ENCODE measurements at places on chromosomes 11 and 22.

GRCh38 chr11:101323997-101324396 lies 194.4 kb upstream of the PGR start:
- no peak for DNase-seq

DNA sequence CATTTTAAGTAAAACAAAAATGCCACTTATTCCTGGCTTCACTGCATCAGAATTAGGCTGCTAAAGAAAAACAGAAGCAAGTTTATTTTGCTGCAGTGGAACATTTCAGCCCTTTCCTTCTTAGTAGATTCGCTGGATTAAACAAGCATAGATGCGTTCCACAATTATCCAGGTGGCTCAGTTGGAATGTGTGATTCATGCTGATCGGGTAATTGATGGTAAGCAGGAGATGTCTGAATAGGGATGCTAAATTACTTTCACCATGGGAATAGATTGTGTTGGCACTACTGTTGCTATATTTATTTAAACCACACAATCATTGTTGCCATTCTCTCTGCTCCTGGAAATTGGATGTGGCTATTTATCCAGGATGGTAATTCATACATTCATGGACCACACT lies 440.1 kb upstream of the DDI1 start:
- DNase-seq = no peak

- peak; percentile 38 for DNase-seq
These were observed 9.9 kb downstream of the STK33 start for GRCh38 chr11:8584082-8584481.

DNA sequence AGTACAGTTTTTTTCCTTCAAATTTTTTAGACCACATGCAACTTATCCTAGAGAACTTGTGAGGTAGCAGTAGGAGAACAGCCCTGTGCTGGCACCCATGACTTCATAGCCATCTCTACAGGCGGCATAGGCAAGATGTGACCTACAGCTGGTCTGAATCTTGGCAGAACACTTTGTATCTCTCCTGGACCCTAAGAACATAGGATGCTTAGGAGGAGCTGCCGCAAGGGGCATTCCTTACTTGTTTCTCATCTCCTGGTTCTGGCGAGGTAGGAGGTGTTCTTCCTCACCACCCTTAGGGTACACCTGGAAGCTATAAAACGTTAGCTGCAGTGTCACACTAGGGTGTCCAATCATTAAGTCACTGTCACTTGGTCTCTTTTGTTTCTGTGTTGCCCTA lies 16.4 kb downstream of the CWC15 start:
- DNase-seq = no peak

- no peak for DNase-seq
These were observed at the start of gene MS4A14 for GRCh38 chr11:60396382-60396781. Gene MS4A14 (plus strand): TSS chr11:60396459. CDS start chr11:60396579, 120 bp downstream.

DNA sequence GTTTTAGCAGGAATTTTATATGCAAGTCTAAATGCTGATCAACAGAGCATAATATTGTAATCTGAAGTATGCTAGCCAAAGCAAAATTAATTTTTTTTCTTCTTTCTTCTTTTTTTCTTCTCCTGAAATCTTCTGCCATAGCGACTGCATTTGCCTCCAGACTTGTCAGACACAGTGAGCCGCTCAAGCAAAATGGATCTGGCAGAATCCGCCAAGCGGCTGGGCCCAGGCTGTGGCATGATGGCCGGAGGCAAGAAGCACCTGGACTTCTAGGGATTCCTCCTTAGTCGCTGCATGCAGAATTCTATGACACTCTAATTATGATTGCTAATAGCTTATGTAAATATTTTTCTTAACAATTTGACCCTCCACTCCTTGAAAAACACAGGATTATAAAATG lies 27.9 kb downstream of the PAX6 start:
- no peak for DNase-seq

DNA sequence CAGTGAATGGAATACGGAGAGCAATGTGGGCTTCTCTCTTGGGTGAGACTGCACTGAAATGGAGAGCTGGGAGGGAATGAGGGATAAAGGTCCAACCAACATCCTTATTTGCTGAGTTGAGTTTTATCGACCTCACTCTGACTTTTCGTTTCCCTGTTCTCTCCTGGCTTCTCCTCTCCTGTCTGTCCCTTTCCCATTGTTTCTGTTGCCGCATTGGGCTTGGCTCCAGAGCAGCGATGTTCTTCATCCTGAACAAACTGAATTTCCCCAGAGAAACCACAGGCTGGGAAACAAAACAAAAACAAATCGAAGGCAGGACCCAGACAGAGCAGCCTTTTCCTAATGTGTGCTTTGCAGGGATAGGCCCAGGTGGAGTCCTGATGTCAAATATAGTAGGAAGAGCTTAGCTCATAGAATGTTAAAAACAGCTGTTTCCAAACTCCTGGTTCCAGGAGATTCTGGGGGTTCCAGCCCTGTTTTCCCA lies 30.0 kb downstream of the MOV10L1 start:
- DNase-seq = no peak

DNA sequence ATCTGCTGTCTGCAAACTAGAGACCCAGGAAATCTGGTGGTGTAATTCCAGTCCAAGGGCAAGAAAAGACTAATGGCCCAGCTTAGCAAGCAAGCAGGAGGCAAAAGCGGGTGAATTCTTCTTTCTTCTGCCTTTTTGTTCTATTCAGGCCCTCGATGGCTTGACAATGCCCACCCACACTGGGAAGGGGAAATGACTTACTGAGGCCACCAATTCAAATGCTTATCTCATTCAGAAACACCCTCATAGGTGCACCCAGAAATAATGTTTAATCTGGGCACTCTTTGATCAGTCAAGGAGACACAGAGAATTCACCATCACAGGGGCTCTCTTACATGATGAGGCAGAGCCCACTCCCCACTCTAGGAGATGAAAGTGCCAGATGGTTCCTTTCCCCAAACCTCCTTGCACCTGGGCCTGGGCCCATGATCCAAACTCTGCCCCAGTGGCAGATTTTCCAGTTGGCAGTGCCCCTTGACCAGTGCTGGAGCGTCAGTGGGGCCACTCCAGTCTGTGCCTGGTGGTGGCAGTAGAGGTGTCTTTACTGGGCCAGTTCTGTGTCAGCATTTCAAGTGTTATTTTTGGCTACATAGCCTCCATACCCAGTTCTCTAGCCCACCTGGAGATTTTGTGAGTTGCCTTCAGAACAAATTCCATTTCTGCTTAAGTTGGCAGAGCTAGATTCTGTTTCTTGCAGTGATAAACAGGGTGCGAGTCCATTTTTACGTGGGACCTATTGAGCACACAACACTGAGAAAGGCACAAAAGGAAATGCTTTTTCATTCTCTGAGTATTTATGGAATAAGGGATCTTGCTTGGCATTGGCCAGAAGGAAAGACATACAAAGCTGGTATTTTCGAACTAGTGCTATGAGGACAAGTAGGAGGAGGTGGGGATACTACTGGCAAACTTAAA lies 7.5 kb downstream of the ELMOD1 start:
- DNase-seq = no peak

DNA sequence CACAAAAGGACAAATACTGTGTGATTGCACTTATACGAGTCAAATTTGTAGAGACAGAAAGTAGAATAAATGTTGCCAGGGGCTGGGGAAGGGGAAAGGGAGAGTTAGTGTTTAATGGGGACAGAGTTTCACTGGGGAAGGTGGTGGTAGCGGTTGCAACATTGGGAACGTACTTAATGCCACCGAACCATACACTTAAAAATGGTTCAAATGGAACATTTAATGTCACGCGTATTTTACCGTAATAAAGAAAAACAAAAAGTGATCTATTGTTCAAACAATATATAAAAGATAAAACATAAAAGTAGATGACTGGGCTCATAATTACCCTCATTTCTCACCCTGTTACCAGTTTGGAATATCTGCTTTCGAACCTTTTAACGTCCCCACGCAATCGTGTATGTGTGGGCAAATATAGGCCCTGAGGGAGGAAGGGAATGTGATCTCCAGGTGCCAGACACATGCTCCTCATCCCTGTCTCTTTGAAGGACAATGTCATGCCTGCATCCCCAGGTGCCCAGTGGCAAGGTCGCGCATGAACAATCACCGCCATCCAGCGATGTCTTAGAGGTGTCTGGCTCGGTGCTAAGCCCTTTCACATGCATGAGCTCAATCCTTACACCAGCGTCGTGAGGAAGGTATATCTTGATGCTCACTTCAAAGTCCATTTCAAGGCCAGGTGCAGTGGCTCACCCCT lies 35.3 kb downstream of the LIF start:
- no peak for DNase-seq

GRCh38 chr11:99069856-99070444 lies 49.2 kb downstream of the CNTN5 start:
- DNase-seq = peak; percentile 2

- peak; percentile 50 for DNase-seq
These were observed 4.7 kb downstream of the MPEG1 start for GRCh38 chr11:59207988-59208451.

GRCh38 chr11:98772893-98773292 lies 247.9 kb upstream of the CNTN5 start:
- no peak for DNase-seq

DNA sequence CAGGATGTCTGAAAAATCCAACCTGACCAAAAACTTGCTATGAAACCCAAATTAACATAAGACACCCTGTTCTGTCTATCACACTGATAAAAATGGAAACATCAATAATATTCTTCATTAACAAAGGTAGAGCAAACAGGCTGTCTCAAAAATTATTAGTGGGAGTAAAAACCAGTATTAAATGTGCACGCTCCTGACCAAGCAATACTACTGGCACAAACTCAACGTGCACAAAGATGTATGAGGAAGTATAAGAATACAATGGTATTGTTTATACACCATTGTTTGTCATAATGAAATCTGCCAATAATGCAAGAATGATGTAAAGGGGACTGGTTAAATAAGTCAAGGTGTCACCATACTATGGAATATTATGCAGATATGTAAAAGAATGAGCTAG lies 288.5 kb downstream of the MN1 start:
- no peak for DNase-seq

DNA sequence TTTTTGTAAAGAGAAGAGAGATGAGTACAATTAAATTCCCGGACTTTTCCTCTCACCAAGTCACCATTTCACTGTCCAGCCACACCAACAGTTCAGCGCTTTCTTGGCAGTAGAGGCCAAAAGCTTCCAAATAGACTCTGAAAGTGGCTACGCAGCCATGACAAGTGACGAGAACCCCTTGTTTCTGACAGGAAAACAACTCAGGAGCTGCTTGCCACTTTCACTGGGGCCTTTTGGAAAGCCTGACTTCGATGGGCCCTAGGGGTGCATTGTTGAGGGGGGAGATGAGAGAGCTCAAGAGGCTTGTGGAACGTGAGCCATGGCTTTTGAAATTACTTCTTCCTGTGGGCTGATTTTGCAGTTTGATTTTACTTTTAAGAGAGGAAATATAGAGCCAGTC lies 422.1 kb upstream of the FAT3 start:
- DNase-seq = no peak

DNA sequence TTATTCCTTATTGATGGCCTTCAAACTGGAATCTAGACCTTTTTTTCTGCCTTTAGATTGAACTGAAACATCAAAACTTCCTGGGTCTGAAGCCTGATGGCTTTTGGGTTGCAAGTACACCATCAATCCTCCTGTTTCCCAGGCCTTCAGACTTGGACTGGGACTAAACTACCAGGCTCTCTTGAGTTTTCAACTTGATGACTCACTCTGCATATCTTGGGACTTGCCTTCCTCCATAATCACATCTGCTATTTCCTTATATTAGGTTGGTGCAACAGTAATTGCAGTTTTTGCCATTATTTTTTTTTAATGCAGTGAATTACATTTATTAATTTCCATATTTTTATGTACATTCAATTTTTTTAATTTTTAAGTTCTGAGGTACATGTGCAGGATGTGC lies 7.0 kb downstream of the OR51B5 start:
- peak; percentile 9 for DNase-seq
